ENCODE measurements at places on chromosomes 1 and 21. TPM values are rescaled to one million over a fixed set of nuclear protein-coding genes. Genes with fewer than 3 reads are reported as not detected.

- H3K27ac ChIP-seq, result no peak overlapping the region
- peaks cover 57% of the 10 kb centered on the region for H3K27me3 ChIP-seq
- no peaks in the 10 kb centered on the region for H3K36me3 ChIP-seq
These were observed 463 bp downstream of the IL12RB2 start for GRCh38 chr1:67308136-67308535.

DNA sequence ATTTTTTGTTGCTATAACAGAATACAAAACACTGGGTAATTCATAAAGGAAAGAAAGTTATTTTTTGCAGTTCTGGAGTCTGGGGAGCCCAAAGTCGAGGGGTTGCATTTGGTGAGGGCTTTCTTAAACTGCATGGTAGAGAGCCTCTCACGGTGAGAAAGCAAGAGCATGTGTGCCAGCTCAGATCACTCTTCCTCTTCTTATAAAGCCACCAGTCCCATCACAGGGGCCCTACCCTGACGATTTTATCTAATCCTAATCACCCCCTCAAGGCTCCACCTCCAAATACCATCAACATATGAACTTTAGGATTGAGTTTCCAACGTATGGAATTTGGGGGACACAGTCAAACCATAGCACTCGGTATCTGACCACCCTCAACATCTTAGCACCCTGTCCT lies 1.0 kb upstream of the STRIP1 start:
- peaks cover 4% of the 10 kb centered on the region for H3K36me3 ChIP-seq
- no peaks in the 10 kb centered on the region for H3K27me3 ChIP-seq

GRCh38 chr1:109531380-109531779 lies 8.3 kb upstream of the GPR61 start:
- H3K4me1 ChIP-seq, result peaks cover 7% of the 10 kb centered on the region
- no peak overlapping the region for H3K27ac ChIP-seq
- no peak for DNase-seq
- no peak overlapping the region for H3K4me3 ChIP-seq

DNA sequence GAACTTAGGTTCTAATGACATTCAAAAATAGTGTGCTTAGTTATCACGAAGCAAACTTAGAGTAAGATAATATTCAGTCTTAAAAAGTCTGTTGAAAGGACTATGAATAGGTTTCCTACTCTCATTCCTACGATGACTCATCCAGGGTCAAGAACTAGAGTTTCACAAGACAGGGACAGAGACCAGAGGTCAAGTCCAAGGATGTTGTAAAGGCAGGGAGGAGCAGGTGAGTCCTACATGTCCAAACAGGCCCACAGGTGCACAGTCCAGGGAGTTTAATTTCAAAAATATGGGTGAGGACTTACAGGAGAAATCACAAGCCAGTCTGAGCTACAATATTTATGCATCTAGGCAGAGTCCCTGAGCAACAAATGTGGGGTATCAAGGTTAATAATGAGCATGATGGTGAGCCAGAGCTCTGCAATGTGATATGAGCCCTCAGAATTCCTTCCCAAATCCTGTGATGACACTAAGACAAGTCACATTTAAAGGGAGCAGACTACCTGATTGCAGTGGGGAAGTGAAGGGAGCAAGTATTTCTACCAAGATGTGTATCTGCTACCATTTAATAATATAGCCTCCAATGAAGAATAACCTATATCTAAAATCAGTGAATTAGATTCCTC lies 100.0 kb upstream of the NRIP1 start:
- H3K4me1 ChIP-seq, result peaks cover 15% of the 10 kb centered on the region
- DNase-seq, result no peak
- H3K27ac ChIP-seq, result no peak overlapping the region

The LHX8 gene
- not detected for total RNA-seq

GRCh38 chr1:66182551-66183178 lies 351.3 kb upstream of the SGIP1 start:
- H3K27ac ChIP-seq, result peak overlapping the region; percentile 37
- peaks cover 8% of the 10 kb centered on the region for H3K4me1 ChIP-seq
- H3K27me3 ChIP-seq, result no peaks in the 10 kb centered on the region
- no peak overlapping the region for H3K4me3 ChIP-seq
- H3K36me3 ChIP-seq, result no peaks in the 10 kb centered on the region
- DNase-seq, result no peak

The TMEM59 gene
- total RNA-seq, result 196 TPM

DNA sequence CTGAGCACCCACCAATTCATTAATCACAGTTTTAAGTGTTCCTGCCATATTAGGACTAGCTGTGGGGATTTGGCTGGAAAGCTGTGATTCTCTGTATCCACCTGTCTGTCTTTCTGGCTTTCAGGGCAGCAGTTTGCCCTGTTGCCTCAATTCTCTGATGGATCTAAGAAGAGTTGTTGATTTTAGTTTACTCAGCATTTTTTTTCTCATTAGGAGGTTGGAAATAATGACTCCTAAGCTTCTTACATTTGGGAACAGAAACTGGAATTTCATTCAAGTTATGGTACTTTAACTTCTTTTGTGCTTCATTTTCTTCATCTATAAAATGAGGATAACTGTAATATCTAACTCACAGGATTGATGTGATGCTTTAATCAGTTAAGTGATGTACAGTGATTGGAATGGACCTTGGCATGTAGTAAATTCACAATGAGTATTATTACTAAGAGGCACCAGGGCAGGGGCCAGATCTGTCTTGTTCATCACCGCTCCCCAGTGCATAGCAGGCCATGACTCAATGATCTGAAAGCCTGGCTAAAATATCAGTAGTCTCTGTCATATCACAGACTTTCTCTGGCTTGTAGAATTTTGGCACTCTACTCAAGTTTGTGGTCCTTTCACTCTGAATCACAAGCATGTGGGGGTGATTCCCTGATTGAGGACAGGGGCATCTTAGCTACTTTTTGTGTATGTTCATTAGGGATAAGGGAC lies 51.4 kb upstream of the GREM2 start:
- no peaks in the 10 kb centered on the region for H3K36me3 ChIP-seq
- DNase-seq, result no peak
- H3K4me1 ChIP-seq, result no peaks in the 10 kb centered on the region
- H3K27me3 ChIP-seq, result peaks cover 11% of the 10 kb centered on the region

- H3K27ac ChIP-seq, result no peak overlapping the region
- peaks cover 3% of the 10 kb centered on the region for H3K27me3 ChIP-seq
- H3K4me3 ChIP-seq, result no peak overlapping the region
- no peak for DNase-seq
- H3K4me1 ChIP-seq, result peaks cover 16% of the 10 kb centered on the region
These were observed 64.3 kb upstream of the HOOK1 start for GRCh38 chr1:59750328-59751003.

The ATP5PB gene
- total RNA-seq, result 212 TPM

GRCh38 chr1:75394386-75395139 lies 216.4 kb downstream of the SLC44A5 start:
- peaks cover 4% of the 10 kb centered on the region for H3K36me3 ChIP-seq
- no peak overlapping the region for H3K4me3 ChIP-seq
- no peak for DNase-seq
- H3K27me3 ChIP-seq, result no peaks in the 10 kb centered on the region
- no peak overlapping the region for H3K27ac ChIP-seq

- no peak overlapping the region for H3K4me3 ChIP-seq
- no peak overlapping the region for H3K27ac ChIP-seq
- no peaks in the 10 kb centered on the region for H3K36me3 ChIP-seq
- no peaks in the 10 kb centered on the region for H3K4me1 ChIP-seq
These were observed 146.0 kb upstream of the KIAA0040 start for GRCh38 chr1:175338387-175339135.

The RHBDL2 gene
- total RNA-seq, result not detected

The PADI4 gene
- not detected for total RNA-seq

- H3K27ac ChIP-seq, result no peak overlapping the region
- H3K4me3 ChIP-seq, result no peak overlapping the region
- H3K4me1 ChIP-seq, result no peaks in the 10 kb centered on the region
- peaks cover 7% of the 10 kb centered on the region for H3K36me3 ChIP-seq
- no peaks in the 10 kb centered on the region for H3K27me3 ChIP-seq
- no peak for DNase-seq
These were observed 16.0 kb upstream of the ZNF496 start for GRCh38 chr1:247347477-247348222.

GRCh38 chr1:173049322-173049633 lies 1.5 kb downstream of the TNFSF18 start:
- H3K4me3 ChIP-seq, result no peak overlapping the region
- DNase-seq, result no peak
- H3K4me1 ChIP-seq, result no peaks in the 10 kb centered on the region
- H3K27ac ChIP-seq, result no peak overlapping the region

The C1QB gene
- total RNA-seq, result not detected

DNA sequence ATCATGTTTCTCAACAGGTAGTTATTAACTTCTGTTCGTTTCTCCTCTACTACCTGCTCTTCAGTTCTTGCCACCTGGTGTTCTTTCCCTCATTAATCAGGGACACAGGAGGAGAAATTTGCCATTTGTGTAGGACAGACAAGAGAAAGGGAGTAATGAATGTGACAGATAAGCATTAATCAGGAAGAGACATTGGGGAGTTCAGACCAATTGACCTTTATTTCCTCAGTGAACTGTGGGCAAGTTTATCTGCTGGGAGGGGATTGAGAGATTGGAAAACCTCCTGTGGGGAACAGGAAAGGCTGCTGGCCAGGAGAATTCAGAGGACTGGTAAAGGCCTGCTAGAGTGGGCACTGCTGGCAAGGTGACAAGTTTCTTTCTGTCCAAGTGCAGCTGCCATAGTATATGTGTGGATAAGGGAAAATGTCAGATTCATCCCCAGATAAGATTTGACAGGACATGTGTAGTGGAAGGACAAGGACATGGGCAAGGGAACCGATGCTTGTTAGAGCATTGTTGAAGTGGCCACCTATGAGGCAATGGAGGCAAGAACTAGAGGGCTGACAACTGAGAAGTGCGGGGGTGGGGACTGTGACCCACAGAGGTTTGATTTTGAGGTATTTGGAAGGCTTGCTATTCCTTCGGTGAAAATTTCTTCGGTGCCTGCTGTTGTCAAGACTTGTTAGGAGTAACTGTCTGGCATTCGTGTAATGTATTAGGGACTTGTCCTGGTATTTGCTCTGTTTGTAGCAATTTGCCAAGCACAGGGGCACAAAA lies 12.6 kb downstream of the SZT2 start:
- DNase-seq, result no peak
- no peak overlapping the region for H3K4me3 ChIP-seq
- peak overlapping the region; percentile 6 for H3K27ac ChIP-seq
- H3K27me3 ChIP-seq, result no peaks in the 10 kb centered on the region

DNA sequence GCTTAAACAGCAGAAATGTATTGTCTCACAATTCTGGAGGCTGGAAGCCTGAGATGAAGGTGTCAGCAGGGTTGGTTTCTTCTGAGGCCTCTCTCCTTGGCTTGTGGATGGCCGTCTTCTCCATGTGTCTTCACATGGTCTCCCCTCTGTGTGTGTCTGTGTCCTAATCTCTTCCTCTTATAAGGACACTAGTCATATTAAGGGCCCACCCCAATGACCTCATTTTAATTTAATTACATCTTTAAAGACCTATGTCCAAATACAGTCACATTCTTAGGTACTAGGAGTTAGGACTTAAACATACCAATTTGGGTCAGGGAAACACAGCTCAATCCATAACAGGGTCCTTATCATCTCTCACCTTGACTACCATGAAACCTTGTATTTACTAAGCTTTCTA lies 14.8 kb upstream of the OLIG2 start:
- DNase-seq, result no peak
- H3K36me3 ChIP-seq, result no peaks in the 10 kb centered on the region
- no peak overlapping the region for H3K27ac ChIP-seq
- no peaks in the 10 kb centered on the region for H3K4me1 ChIP-seq

The PGLYRP4 gene
- not detected for total RNA-seq

- peaks cover 3% of the 10 kb centered on the region for H3K4me1 ChIP-seq
- no peak overlapping the region for H3K4me3 ChIP-seq
- DNase-seq, result no peak
- no peaks in the 10 kb centered on the region for H3K27me3 ChIP-seq
- no peak overlapping the region for H3K27ac ChIP-seq
These were observed 222.8 kb downstream of the TTLL7 start for GRCh38 chr1:83775977-83776603.

The CCDC190 gene
- 0.19 TPM for total RNA-seq

GRCh38 chr1:94982398-94982797 lies 55.5 kb upstream of the CNN3 start:
- peaks cover 2% of the 10 kb centered on the region for H3K36me3 ChIP-seq
- H3K27me3 ChIP-seq, result no peaks in the 10 kb centered on the region
- DNase-seq, result no peak
- H3K4me1 ChIP-seq, result peaks cover 27% of the 10 kb centered on the region

DNA sequence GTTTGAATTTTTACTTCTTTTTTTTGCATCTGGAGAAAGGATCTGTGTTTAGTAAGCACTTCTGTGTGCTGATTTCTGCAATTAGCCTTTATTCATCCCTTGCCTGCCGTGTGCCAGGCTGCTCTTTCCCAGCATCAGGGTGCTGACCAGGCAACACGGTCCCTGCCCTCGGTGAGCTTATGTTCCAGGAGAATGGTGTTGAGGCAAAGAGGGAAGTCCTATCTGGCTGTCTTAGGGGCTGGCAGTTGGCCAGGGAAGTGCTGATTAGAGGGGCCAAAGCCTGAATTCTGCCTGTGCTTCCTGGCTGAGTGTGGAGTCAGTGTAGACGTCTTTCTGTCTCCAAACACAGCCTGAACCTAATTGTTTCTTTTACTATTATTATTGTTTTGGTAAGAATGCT lies 187.1 kb downstream of the CAMTA1 start:
- peaks cover 17% of the 10 kb centered on the region for H3K27me3 ChIP-seq
- no peaks in the 10 kb centered on the region for H3K4me1 ChIP-seq
- no peak overlapping the region for H3K27ac ChIP-seq
- DNase-seq, result no peak
- no peaks in the 10 kb centered on the region for H3K36me3 ChIP-seq

GRCh38 chr1:21383785-21384401 lies 56.0 kb upstream of the NBPF3 start:
- no peak overlapping the region for H3K4me3 ChIP-seq
- no peak for DNase-seq
- peaks cover 7% of the 10 kb centered on the region for H3K27me3 ChIP-seq
- H3K4me1 ChIP-seq, result peaks cover 11% of the 10 kb centered on the region
- H3K27ac ChIP-seq, result no peak overlapping the region

The ZBTB8A gene
- 8.9 TPM for total RNA-seq

DNA sequence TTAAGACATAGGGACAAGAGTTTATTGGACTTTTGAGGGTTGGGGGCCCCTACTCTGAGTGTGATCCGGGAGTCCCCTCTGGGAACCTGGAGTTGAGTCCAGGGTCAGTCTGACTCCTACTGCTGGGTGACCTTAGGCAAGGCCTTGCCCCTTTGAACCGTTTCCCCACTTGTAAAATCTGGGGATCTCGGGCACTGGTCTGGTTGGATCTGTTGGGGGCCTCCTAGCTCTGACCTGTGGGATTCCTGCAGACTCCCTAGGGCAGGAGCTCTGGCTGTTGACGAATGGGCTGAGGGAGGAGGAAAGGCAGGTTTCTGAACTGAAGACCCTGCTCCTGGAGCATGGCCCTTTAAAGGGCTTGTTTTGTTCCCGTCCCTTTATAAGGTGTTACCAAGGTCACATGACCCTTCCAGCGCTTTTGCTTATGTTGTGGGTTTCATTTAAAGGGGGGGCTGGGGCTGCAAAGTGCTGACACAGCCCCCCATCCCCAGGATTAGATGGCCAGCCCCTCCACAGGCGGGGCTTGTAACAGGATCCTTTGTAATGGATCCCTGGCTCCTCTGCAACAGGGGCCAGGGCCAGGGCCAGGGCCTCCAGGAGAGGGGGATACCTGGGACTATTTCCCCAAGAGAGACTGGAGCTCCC lies 50.7 kb downstream of the YARS1 start:
- H3K4me1 ChIP-seq, result peaks cover 34% of the 10 kb centered on the region
- DNase-seq, result no peak
- H3K27ac ChIP-seq, result peak overlapping the region; percentile 82
- H3K27me3 ChIP-seq, result no peaks in the 10 kb centered on the region

GRCh38 chr1:83505148-83505547 lies 493.8 kb downstream of the TTLL7 start:
- no peak overlapping the region for H3K4me3 ChIP-seq
- H3K36me3 ChIP-seq, result no peaks in the 10 kb centered on the region
- no peaks in the 10 kb centered on the region for H3K27me3 ChIP-seq
- no peak for DNase-seq
